ENCODE measurements at places on chromosomes 12 and 14. TPM values are rescaled to one million over a fixed set of nuclear protein-coding genes. Genes with fewer than 3 reads are reported as not detected.

KIF5A gene
- total RNA-seq, result 0.26 TPM

PIP4K2C gene
- 46.3 TPM for total RNA-seq

DNM1L gene
- 69.2 TPM for total RNA-seq

BHLHE41 gene
- total RNA-seq, result 2.1 TPM

TEX22 gene
- total RNA-seq, result 0.38 TPM

RTL1 gene
- total RNA-seq, result not detected
